Thoracic aorta (tissue), 2 donors: ENCODE measurements at places on chromosomes 2 and 18.

- H3K27ac ChIP-seq = no peak overlapping the region
- no peak overlapping the region for H3K4me3 ChIP-seq
- DNase-seq = no peak
- peaks cover 5% of the 10 kb centered on the region for H3K36me3 ChIP-seq
- H3K4me1 ChIP-seq = peaks cover 23% of the 10 kb centered on the region
Measured at GRCh38 chr2:157830266-157830665, 45.9 kb downstream of the ACVR1 start.

GRCh38 chr2:215885536-215885935, 127.8 kb downstream of the MREG start:
- no peak overlapping the region for H3K4me3 ChIP-seq
- H3K27me3 ChIP-seq = no peaks in the 10 kb centered on the region
- H3K4me1 ChIP-seq = peaks cover 5% of the 10 kb centered on the region
- no peaks in the 10 kb centered on the region for H3K36me3 ChIP-seq
- H3K27ac ChIP-seq = no peak overlapping the region

- no peak overlapping the region for H3K27ac ChIP-seq
- H3K36me3 ChIP-seq = no peaks in the 10 kb centered on the region
- no peak for DNase-seq
Measured at GRCh38 chr18:25190472-25190871, 161.5 kb downstream of the ZNF521 start.

- DNase-seq = no peak
- no peaks in the 10 kb centered on the region for H3K27me3 ChIP-seq
- H3K27ac ChIP-seq = no peak overlapping the region
- no peak overlapping the region for H3K4me3 ChIP-seq
- peaks cover 6% of the 10 kb centered on the region for H3K4me1 ChIP-seq
Measured at GRCh38 chr18:58221060-58221725, 177.2 kb downstream of the NEDD4L start.

- H3K4me3 ChIP-seq = no peak overlapping the region
- no peak for DNase-seq
- H3K4me1 ChIP-seq = no peaks in the 10 kb centered on the region
- H3K36me3 ChIP-seq = no peaks in the 10 kb centered on the region
- no peak overlapping the region for H3K27ac ChIP-seq
- no peaks in the 10 kb centered on the region for H3K27me3 ChIP-seq
Measured at GRCh38 chr2:186526281-186526680, 40.2 kb downstream of the ZC3H15 start.

DNA sequence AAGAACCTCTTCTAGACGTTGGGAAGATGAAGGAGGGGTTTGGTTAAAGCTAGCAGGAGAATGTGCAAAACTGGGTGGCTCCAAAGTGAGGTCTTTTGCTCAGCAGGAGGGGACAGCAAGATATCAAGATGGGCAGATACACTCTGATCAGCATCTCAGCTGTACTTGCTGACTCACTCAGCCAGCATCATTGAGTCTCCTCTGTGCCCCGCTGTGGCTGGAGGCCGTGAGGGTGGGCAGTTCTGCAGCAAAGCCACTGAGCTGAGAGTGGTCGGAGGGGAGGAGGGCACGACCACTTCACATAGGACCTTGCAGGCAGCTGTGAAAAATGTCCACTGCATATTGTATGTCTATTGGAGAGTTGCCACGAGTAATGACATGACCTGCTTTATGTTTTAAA, 152.0 kb downstream of the CAPN13 start:
- no peak overlapping the region for H3K27ac ChIP-seq
- no peaks in the 10 kb centered on the region for H3K27me3 ChIP-seq
- no peaks in the 10 kb centered on the region for H3K4me1 ChIP-seq
- H3K36me3 ChIP-seq = no peaks in the 10 kb centered on the region
- no peak for DNase-seq

- no peak for DNase-seq
- H3K4me3 ChIP-seq = no peak overlapping the region
- no peak overlapping the region for H3K27ac ChIP-seq
- no peaks in the 10 kb centered on the region for H3K27me3 ChIP-seq
- no peaks in the 10 kb centered on the region for H3K4me1 ChIP-seq
Measured at GRCh38 chr2:45329045-45329677, 281.9 kb downstream of the SRBD1 start.
